Stimulated activated CD4-positive, alpha-beta T cell treated with anti-CD3 and anti-CD28 coated beads, Interleukin-1b, Interleukin-23, amount 100 ng/mL, for 1 hour (primary cell): ENCODE measurements at places on chromosomes 5 and 9.

DNA sequence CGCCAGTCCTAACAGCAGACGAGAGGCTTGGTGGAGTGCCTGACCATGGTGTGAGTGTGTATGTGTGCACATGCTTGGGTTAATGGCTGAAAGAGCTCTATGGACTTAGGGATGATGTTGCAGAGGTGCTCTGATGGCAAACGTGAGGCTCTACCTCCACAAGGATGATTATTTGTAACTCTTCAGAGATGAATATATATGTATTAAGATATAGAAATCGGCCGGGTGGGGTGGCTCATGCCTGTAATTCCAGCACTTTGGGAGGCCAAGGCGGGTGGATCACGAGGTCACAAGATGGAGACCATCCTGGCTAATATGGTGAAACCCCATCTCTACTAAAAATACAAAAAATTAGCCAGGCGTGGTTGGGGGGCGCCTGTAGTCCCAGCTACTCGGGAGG lies 253.4 kb upstream of the CDH18 start:
- DNase-seq: no peak

DNA sequence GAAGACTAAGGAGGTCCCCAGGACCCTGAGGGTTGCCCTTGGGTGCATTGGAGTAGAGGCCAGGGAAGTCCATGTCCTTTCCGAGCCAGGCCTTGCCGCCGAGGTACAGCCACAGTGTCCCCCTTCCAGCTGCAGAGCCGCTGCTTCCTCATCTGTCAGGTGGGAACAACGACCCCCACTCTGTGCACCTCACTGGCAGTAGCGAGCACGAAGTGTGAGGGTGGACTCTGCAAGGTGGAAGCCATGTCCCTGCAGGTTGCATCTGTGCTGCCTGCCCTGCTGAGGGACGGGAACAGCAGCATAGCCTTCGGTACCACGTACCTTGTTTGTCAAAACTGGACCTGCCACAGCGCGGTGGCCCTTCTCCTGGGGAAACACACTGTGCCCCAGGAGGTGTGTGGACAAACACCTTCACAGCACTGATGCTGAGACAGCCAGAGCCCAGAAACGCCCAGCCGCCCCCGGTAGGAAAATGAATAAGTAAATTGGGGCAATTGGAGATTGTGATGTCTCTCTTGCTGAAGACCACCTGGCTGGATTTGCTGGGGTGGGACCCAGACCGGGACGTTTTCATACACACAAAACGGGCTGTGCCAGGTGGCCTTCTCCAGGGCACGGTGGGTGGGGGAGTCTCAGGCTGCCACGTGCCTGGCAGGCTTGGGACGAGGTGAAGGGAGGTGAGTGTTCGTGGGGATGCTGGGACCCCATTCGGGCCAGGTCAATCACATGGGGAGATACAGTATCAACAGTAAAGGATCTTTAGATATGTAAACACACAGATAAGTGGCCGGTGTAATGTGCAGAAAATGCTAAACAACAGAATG lies 157.3 kb downstream of the RXRA start:
- DNase-seq: no peak

- DNase-seq: no peak
Measured at GRCh38 chr9:87502391-87503221, 4.9 kb downstream of the DAPK1 start.

- no peak for DNase-seq
Measured at GRCh38 chr5:80302636-80303035, 17.2 kb upstream of the SPZ1 start.

DNA sequence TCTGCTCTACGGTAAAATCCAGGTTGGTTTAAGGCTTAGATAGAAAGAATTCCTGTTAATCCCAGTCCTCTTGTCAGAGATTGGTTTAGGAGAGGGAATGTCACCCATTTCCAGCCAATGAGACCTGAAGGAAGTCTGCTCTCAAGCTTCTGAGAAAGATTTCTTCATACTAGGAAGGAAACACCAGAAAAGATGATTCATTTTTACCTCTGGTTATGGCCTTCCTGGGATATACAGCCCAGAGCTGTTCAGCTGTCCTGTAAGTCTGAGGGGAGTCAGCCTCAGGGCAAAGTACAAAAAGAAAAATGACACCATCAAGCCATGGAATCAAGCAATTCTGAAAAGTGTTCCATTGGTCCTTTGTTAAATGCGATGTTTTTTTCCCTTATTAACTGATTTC lies 18.6 kb upstream of the CFAP95 start:
- DNase-seq: no peak

GRCh38 chr9:126788634-126789349 lies 16.0 kb upstream of the ZBTB43 start:
- DNase-seq: no peak

- no peak for DNase-seq
Measured at GRCh38 chr5:39190311-39191102, 28.9 kb downstream of the FYB1 start.

DNA sequence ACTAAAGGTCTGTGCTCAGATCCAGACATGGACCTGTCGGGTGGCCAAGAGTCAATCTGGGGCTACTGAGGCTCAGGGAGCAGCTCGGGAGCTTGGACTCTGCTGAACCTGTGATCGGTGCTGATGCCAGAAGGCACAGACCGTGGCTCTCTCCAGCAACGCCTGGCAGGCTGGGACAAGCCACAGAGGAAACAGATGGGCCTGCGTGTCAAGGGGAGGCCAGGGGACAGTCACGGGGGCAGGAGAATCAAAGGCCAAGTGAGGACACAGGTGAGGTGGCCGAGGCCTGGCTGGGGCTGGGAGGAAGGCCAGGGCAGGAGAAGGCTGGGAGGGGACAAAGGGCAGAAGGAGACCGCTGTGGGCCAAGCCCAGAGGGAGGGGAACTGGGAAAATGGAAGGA lies 43.4 kb downstream of the EPB41L4B start:
- DNase-seq: no peak

- DNase-seq: no peak
Measured at GRCh38 chr5:143931476-143931875, 119.5 kb downstream of the HMHB1 start.
